ENCODE measurements at places on chromosomes 1 and 21. TPM values are rescaled to one million over a fixed set of nuclear protein-coding genes. Genes with fewer than 3 reads are reported as not detected.

The AP4B1 gene
- 6.5 TPM for total RNA-seq

The TFF3 gene
- 0.64 TPM for total RNA-seq

The UBE2U gene
- not detected for total RNA-seq

The MYCL gene
- not detected for total RNA-seq

The MTMR11 gene
- total RNA-seq: 2.8 TPM

DNA sequence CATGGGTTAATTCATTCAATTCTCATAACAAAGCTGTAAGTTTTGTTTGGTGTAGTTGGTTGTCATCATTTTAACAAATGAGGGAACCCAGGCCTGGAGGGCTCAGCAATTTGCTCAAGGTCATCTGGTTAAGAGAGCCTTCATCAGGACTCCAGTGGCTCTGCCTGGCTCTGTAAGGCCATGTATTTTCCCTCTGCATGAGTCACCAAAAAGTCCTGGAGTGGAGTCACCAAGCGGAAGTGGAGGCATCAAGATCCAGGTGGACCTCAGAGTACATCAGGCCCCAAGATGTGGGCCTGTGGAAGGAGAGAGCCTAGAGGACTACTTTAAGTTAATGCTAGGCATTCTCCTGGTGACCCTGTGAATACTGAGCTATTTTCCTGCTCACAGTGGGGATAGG, 30.0 kb upstream of the RBM15 start:
- no peak overlapping the region for H3K27ac ChIP-seq
- no peaks in the 10 kb centered on the region for H3K36me3 ChIP-seq
- H3K27me3 ChIP-seq: no peaks in the 10 kb centered on the region
- H3K4me1 ChIP-seq: peaks cover 4% of the 10 kb centered on the region

- no peak overlapping the region for H3K27ac ChIP-seq
- H3K4me1 ChIP-seq: peaks cover 10% of the 10 kb centered on the region
- no peak for DNase-seq
- no peak overlapping the region for H3K4me3 ChIP-seq
Observed at GRCh38 chr21:35404247-35404646, 355.1 kb upstream of the RUNX1 start.

DNA sequence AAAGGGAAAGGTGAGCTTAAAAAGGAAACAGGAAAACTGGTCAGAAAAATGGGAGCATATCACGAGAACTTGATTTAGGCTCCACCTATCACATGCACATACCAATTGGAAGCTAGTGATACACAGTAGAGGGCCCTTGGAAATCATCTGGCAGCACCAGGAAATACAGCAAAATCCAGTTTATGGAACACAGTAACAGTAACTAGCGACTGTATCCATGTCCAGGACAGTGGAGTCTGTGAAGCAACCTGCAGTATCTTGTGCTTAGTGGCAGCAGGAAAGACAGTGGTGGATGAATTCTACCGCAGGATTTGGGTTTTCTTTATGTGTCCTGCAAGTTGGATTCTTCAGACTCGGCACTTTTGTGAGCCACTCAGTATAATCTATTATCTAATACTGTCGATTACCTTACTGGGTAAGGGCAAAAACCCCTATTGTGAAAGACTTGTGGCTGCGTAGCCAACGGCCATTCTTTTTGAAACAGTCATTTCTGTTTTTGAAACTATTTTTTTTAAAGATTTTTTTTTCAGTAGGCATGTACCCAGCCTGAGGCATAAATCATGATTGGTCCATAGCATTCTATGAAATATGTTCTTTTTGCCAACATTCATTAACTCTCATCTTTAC, 1.6 kb upstream of the KDM4A start:
- no peak for DNase-seq
- H3K4me3 ChIP-seq: no peak overlapping the region
- H3K27ac ChIP-seq: no peak overlapping the region
- H3K36me3 ChIP-seq: no peaks in the 10 kb centered on the region
- no peaks in the 10 kb centered on the region for H3K27me3 ChIP-seq

GRCh38 chr1:201724039-201724765, 104.8 kb upstream of the IPO9 start:
- H3K36me3 ChIP-seq: no peaks in the 10 kb centered on the region
- H3K4me3 ChIP-seq: no peak overlapping the region
- no peaks in the 10 kb centered on the region for H3K27me3 ChIP-seq

DNA sequence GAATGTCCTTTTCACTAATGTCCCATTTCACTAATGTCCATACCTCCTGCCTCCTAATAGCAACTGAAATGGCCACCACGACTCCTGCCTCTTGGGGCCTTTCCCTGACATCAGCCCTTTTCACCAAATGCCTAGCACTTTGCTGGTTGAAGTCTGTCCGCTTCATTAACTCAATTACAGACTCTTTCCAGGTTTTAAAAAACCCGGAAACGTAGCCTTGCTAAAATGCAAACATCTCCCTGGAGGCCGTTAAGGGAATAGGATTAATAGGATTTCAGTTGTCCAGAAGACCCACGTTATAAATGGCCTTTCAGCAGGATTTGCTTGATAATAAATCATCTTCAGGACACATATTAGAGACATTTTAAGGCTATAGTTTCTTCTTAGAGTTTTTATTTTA, 25.7 kb upstream of the ERO1B start:
- no peaks in the 10 kb centered on the region for H3K36me3 ChIP-seq
- no peaks in the 10 kb centered on the region for H3K27me3 ChIP-seq
- H3K4me1 ChIP-seq: no peaks in the 10 kb centered on the region
- H3K4me3 ChIP-seq: no peak overlapping the region
- no peak overlapping the region for H3K27ac ChIP-seq
- no peak for DNase-seq

- H3K4me1 ChIP-seq: no peaks in the 10 kb centered on the region
- DNase-seq: no peak
- H3K4me3 ChIP-seq: no peak overlapping the region
- H3K27ac ChIP-seq: no peak overlapping the region
Observed at GRCh38 chr1:25889470-25889869, 14.0 kb upstream of the PAQR7 start.

- peaks cover 13% of the 10 kb centered on the region for H3K4me1 ChIP-seq
- no peaks in the 10 kb centered on the region for H3K27me3 ChIP-seq
- no peaks in the 10 kb centered on the region for H3K36me3 ChIP-seq
- no peak for DNase-seq
Observed at GRCh38 chr1:110464340-110464739, 13.4 kb downstream of the PROK1 start.

GRCh38 chr1:205688171-205689080, 8.1 kb upstream of the SLC45A3 start:
- H3K4me3 ChIP-seq: no peak overlapping the region
- H3K36me3 ChIP-seq: no peaks in the 10 kb centered on the region
- H3K27me3 ChIP-seq: no peaks in the 10 kb centered on the region
- DNase-seq: no peak

- H3K27me3 ChIP-seq: no peaks in the 10 kb centered on the region
- DNase-seq: no peak
- no peak overlapping the region for H3K27ac ChIP-seq
- H3K4me1 ChIP-seq: no peaks in the 10 kb centered on the region
- H3K4me3 ChIP-seq: no peak overlapping the region
- peaks cover 24% of the 10 kb centered on the region for H3K36me3 ChIP-seq
Observed at GRCh38 chr1:6652986-6653385, 28.3 kb downstream of the THAP3 start.

DNA sequence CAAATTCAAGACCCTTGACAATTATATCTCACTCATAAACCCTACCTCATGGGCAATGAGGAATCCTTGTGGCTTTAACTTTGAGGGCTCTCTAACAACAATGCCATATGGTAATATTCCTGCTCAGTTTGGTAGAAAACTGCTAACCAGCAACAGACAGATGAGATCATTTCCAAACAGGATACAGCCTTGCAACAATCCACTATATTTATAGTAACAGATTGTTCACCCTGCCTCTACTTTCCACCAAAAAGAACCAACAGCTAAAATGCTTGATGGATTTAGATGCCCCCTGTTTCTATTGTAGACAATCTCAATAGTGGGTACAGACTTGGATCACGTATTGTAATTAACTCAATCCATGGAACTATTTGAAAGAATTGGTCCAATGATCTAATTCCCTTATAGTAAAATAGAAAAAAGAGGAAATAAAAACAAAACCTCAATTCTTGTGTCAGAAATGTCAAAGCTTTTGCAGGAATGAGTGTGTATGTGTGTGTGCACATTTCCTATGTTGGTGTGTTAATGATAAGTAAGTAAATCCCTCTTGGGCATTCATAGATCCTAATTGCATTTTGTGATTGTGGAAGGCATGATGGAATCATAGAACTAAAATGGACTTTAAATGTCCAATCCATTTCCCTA, 100.0 kb upstream of the EDEM3 start:
- DNase-seq: no peak
- H3K27ac ChIP-seq: peak overlapping the region; percentile 25
- H3K27me3 ChIP-seq: no peaks in the 10 kb centered on the region
- peaks cover 29% of the 10 kb centered on the region for H3K4me1 ChIP-seq

GRCh38 chr1:228812961-228813360, 77.7 kb downstream of the RHOU start:
- H3K36me3 ChIP-seq: no peaks in the 10 kb centered on the region
- no peaks in the 10 kb centered on the region for H3K27me3 ChIP-seq
- H3K27ac ChIP-seq: no peak overlapping the region

Data from gastrocnemius medialis (tissue), 4 donors.